Kidney (tissue), 22 donors: ENCODE measurements at places on chromosomes 3 and 15. TPM values are rescaled to one million over a fixed set of nuclear protein-coding genes. Genes with fewer than 3 reads are reported as not detected.

Gene SNTN
- polyA plus RNA-seq = not detected

- DNase-seq = no peak
These were observed 847.6 kb upstream of the ALCAM start for GRCh38 chr3:104519068-104519467.

GRCh38 chr15:66880380-66881155 lies 178.5 kb downstream of the SMAD6 start:
- DNase-seq = no peak

DNA sequence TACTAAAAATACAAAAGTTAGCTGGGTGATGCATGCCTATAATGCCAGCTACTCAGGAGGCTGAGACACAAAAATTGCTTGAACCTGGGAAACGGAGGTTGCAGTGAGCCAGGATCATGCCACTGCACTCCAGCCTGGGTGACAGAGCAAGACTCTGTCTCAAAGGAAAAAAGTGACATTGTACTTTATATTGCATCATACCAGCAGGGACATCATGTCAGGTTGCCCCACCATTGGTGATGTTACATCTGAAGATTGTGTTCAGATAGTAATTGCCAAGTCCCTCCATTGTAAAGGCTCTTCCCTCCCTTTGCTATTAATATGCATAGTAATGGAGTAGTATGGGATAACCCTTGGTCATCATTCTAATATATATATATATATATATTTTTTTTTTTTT lies 44.8 kb downstream of the FOXL2 start:
- no peak for DNase-seq

Gene LDHAL6B
- polyA plus RNA-seq = not detected

DNA sequence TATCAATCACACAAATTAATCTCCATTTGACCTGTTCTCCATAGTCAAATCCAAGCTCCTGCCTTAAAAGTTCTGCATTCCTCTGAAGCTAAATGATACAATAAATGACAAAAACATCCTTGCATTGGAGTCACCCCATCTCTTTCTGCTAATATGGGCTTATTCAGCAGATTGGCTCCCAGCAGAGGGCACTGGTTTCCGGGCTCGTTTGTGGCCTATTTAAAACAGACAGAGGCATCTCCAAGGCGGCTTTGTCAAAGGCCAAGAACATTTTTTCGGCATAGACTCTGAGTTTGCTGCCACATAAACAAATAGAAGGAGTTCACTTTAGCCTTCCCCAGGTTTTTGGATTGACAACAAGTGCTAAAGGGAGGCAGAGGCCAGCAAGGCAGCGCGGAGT lies 204.4 kb upstream of the RASGRP1 start:
- peak; percentile 37 for DNase-seq
